ENCODE measurements at places on chromosomes 5 and 9.
A peak's percentile ranks its signal among the peaks of the same experiment; 100 is the strongest.

DNA sequence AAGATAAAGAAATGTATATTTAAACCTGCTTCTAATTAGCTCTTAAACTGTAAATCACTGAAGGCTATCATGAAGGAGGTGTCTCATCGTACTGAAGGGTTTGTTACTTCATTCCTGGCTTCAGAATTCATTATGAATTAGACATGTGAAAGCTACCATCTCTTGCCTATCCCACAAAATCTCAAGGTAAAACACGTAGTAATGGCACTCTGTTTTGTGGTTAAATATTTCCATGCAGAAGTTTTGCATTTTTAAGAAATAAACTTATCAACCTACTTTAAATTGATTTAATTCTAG, 490.7 kb upstream of the NUDT12 start:
- DNase-seq = no peak

- no peak for DNase-seq
These were observed 186.3 kb downstream of the AOPEP start for GRCh38 chr9:94912700-94913249.

- no peak for DNase-seq
These were observed 93.0 kb upstream of the DAB2 start for GRCh38 chr5:39517800-39518199.

DNA sequence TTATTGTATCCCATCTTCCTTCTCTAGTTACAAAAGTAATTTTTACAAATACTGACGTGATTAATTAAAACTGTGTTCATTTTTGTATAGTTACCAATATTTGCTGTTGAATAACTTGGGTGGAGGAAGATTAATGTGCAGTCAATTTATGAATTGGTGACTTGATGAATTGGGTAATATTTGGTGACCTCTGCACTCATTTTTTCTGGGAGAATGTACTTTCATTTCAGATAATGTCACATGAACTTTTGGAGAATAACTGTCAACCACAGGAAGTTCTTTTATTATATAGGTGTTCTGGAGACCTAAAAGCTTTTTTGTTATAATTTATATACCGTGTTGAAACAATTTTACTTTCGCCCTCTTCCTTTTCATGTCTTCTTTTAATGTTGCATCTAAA, 26.4 kb upstream of the FKTN start:
- no peak for DNase-seq

- DNase-seq = no peak
These were observed 115.8 kb upstream of the STC2 start for GRCh38 chr5:173443971-173444370.

- peak; percentile 69 for DNase-seq
These were observed 41.8 kb upstream of the KDM4C start for GRCh38 chr9:6715755-6716643.

DNA sequence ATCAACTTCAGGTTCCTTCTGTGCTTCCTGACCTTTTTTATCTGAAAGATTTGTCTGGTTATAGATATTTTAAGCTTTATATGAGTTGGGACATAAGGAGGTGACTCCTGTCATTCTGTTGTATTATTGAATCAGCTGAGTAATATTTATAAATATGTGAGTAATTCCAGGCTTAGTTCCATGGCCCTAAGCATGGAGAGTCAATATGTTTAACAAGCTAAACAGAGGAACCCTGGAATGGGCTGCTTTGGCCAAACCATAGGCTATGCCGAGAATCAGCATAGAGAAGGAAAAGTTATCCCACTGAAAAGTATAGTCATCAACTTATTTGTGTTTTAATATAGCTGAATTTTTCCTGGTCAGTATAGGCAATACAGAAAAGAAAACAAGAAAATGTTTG, 7.2 kb upstream of the EIF4EBP3 start:
- DNase-seq = no peak

DNA sequence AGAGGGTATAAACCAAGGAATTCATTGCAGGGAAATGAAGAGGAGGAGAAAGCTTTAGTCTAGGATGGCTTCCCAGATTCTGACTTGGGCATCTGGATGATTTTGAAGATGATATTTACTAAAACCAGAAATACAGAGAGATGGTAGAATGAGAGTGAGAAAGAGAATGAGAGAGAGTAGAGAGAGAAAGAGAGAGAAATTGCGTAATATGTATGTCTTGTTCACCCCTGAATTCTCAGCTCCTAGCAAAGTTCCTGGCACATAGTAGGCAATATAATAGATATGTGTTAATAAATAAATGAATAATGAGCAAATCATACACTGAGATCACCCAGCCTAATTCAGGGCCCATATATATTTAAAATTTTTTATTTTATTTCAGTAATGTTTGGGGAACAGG, 1089.5 kb upstream of the DMAC1 start:
- no peak for DNase-seq

DNA sequence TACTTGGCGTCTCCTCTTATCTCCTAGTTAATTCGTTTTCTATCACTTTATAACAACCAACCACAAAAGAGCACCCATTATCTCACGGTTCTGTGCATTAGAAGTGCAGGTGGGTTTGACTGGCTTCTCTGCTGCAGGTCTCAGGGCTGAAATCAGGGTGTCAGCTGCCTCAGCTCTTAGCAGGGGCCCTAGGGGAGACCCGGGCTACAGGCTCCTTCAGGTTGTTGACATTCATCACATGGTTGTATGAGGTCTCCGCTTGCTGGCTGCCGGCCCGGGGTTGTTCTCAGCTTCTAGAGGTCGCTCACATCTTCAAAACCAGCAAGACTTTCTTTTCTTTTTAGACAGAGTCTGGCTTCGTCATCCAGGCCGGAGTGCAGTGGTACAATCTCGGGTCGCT, 2.9 kb upstream of the ZMYND19 start:
- DNase-seq = no peak

- no peak for DNase-seq
These were observed 5.2 kb downstream of the FAT2 start for GRCh38 chr5:151585970-151586369.

- DNase-seq = no peak
These were observed 18.3 kb downstream of the UGCG start for GRCh38 chr9:111914749-111915424.

- DNase-seq = no peak
These were observed 78.4 kb downstream of the APBA1 start for GRCh38 chr9:69593756-69594155.

DNA sequence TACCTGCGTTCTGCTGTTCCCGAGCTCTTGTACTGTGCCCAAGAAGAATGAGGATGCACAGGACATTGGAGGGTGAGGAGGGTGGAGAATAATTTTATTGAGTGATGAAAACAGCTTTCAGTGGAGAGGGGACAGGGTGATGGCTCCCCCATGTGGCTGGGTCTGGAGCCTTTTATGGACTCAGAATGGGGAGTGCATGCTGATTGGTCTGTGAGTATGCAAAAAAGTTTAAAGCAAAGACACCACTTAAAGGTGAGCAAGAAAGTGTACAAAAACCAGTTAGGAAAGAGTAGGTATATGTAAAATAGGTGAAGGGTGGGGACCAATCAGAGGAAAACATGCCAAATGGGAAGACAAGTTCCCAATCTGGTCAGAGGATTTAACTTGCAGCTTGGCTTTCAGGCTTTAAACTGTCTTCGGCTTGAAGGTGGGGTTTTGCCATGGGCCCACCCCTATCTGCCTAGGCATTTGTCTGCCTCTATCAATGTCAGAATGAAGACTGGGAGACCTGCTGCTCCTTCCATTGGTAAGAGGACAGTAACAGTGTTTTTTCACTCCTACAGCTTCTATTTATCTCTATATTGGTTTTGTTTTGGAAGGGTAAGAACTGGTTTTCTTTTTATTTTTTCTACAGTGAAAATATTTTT, 118.0 kb upstream of the RAI14 start:
- DNase-seq = no peak

GRCh38 chr9:131289301-131290035, at the start of gene PLPP7:
Gene PLPP7, plus strand, starts transcription at chr9:131289723. Its CDS starts 275 bp downstream, at chr9:131289998.
- DNase-seq = no peak

DNA sequence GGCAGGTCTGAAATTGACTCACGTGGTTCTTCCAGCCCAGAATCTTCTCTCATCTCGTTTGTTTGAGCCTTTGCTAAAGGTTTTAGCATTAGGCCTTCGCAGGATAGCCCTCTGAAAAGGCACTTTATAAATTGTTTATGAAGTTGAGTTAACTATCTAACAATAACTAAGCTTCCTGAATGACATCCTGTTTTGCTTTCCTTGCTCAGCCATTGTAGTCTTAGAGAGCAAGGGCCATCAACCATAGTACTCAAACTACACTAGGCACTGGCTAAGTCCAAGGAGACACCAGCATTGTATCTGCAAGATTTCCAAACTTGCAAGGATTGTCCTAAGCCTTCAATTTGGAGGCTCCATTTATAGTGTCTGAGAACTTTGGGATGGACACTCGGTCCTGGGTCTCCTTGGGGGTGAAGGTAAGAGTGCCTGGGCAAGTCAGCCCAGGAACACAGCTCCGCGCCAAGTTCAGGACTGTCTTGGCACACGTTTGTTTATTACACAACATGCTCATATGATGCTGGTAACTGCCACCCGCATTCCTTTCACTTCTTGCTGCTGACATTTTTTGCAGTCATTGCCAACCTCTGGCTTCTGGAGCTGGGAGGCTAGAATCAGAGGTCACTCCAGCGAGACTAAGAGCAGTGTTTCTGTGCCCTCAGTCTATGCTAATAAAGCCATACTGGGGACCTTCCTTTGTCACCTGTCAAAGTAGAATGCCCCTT, 151.1 kb downstream of the ESM1 start:
- DNase-seq = no peak

DNA sequence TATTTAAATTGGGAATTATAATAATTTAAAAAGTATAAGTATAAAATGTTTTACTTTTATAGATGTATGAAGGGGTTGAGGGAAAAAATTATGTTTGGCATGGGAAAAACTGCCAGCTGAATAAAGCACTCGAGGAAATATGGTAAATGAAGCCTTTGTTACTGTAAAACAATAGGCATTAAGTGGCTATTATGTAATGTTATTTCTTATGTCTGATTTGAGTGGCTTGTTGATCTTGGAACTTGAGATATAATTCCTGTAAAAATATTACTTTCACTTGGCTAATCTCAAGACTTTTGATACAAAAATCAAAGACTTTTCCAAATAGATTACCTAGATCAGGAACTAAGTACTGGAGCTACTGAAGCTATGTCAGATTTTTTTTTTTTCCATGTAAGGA, 182.9 kb downstream of the CD180 start:
- DNase-seq = no peak

DNA sequence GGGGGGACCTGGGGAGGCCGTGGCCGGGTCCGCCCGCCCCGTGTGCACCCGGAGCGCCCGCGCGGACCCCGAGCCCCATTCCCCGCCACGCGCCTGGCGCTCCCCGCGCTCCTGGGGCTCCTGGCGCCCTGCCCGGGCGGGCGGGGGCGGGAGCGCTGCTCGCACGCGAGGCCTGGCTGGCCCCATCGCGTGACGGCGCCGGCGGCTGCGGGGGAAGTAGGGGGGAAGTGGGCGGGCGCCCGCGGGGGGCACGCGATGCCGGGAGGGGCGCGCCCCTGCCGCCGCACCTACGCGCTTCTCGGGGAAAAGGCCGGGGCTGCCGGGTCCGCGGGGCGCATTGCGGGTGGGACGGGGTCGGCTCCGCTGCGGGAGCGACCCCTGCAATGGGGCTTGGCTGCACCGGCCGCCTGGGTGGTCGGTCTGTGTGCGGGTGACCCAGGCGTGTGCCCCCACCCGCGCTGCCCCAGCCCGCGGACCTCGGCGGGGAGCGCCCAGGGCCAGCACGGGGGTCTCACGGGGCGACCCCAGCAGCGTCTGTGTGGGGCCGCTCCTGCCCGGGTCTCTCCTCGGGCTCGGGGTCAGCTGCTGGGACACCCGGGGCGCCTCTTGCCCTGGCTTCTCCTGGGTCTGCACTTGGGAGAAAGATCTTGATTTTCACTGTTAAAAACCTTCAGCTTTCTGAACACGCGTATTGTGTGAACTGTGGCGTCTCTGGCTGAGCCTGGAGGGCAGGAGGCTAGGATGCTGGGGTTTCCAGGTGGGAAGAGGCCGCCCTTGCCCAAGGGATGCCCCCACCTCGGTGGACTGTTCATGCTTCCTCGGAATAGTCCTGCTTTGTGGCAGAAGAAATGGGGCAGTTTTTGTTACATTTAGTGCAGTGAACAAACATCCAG, 52.4 kb downstream of the AHRR start:
- DNase-seq = peak; percentile 35

- no peak for DNase-seq
These were observed 24.4 kb upstream of the CLK4 start for GRCh38 chr5:178651046-178651810.

GRCh38 chr5:74864823-74865222, 1.4 kb downstream of the FAM169A start:
- no peak for DNase-seq

DNA sequence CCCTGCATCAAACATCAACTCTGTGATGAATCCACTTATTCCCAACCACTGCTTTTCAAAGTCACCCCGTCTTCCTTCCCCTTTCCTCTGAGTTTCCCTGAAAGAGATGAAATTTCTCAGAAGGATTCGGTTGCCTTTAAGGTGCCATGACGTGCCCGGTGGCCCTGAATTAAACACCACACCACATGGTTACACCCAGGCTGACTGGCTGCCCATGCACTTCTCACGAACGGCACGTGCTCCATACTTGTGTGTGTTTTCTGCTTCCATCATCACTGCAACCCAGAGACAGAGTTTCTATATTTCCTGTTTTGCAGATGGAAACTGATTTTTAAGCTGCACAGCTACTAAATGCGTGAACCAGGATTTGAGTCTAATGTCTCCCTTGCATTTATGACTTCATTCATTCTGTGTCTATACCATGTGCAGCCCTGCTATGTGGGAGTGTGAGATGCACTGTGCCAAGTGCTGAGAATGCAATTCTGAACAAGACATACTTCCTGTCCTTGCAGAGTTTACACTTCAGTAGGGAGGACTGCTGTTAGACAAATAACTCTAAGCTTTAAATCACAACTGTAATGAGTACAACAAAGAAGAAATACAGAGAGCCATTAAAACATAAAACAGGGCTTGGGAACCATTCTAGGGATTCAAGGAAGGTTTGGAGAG, 162.9 kb downstream of the NXNL2 start:
- no peak for DNase-seq

DNA sequence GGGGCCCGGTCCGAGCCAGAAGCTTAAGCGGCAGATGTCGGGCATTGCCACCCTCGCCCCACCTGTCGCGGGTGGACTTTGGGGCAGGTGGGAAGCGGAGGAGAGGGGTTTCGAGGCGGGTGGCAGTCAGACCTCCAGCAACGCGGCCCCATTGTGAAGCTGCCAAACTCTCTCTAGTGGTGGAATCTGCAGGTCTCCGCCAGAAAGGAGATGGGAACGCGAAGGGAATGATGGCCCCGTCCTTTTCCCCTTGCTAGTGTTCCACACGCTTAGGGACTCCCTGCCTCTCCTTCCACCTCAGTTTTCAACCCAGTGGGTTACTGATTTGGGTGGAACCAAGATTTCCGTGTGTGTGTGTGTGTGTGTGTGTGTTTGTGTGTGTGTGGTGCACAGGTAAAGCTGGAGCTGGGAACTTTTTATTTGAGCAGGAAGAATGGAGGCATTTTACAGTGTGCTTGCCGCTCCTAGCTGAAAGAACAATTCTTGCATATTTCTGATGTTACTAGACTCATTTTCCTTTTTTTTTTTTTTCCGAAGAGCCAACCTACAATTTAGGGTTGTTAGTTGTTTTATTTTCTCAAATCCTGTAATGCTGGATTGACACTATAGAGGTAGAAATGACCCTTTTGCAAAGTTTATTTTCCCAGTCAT, 1.3 kb downstream of the MACIR start:
- peak; percentile 1 for DNase-seq

- no peak for DNase-seq
These were observed 45.2 kb downstream of the ANKDD1B start for GRCh38 chr5:75656311-75657003.

- DNase-seq = no peak
These were observed 144.4 kb upstream of the TAS2R1 start for GRCh38 chr5:9774472-9775079.

All from CD4-positive, alpha-beta T cell treated with Interferon alpha-2 for 1 hour (primary cell).